IMR-90 (cell line): ENCODE measurements at places on chromosomes 6 and 20. TPM values are rescaled to one million over a fixed set of nuclear protein-coding genes. Genes with fewer than 3 reads are reported as not detected.

CPNE5 gene
- total RNA-seq: not detected in 2 replicates

LY6G6D gene
- not detected in 2 replicates for total RNA-seq

TMEM74B gene
- total RNA-seq: not detected in 2 replicates

KHDRBS2 gene
- total RNA-seq: not detected in 2 replicates

DYNLT2 gene
- total RNA-seq: 0.36 and 1.1 TPM in 2 replicates

KHDC3L gene
- total RNA-seq: not detected in 2 replicates

NOTCH4 gene
- total RNA-seq: 1.3 and 2.2 TPM in 2 replicates

ELOVL2 gene
- total RNA-seq: 7.9 and 10.6 TPM in 2 replicates
